PC-9 (cell line): ENCODE measurements at places on chromosomes 4 and X. TPM values are rescaled to one million over a fixed set of nuclear protein-coding genes. Genes with fewer than 3 reads are reported as not detected.

- DNase-seq, result no peak
These were observed 7.3 kb upstream of the DTHD1 start for GRCh38 chr4:36274158-36274557.

DNA sequence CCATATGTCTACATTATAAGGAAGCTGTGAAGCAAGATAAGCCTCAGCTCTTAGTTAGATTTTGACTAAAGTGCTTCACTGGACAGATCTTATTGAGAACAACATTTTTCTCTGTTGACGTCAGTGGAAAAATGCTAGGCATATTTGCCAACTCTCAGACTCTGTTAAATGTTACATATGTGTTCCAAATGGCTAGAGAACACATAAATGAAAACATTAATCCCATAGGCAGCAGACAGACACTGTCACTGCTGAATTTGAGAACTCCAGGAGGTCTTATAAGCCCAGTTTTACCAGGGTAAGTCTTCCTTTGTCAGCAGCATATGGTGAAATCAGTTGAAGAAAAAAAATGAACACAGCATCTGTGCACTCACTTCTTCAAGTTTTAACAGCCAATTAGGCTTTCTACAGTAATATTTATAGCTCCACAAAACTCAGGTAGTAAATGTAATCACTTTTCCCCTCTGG, 186.9 kb downstream of the CAMK2D start:
- no peak for DNase-seq

The SMS gene
- total RNA-seq, result 186 and 218 TPM in 2 replicates

DNA sequence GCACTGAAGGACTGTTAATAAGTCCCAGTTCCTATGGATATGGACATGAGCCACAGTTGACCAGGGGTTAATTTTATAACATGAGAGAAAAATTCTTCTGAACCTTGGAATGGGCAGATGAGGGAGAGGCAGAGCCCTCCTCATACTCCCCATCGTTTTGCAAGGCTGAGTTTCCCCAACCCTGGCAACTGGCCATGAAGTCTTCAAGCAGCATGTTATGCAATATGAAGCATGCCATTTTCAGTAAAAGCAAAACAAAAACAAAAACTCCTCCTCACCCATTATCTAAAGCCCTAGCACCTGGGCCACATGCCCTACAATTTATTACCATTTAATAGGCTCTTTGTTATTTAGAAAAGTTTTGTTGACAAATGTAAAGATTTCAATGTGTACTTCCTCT, 64.5 kb downstream of the GPC4 start:
- DNase-seq, result no peak
